ENCODE measurements at places on chromosomes 6 and 20. TPM values are rescaled to one million over a fixed set of nuclear protein-coding genes. Genes with fewer than 3 reads are reported as not detected.
A peak's percentile ranks its signal among the peaks of the same experiment; 100 is the strongest.

DNA sequence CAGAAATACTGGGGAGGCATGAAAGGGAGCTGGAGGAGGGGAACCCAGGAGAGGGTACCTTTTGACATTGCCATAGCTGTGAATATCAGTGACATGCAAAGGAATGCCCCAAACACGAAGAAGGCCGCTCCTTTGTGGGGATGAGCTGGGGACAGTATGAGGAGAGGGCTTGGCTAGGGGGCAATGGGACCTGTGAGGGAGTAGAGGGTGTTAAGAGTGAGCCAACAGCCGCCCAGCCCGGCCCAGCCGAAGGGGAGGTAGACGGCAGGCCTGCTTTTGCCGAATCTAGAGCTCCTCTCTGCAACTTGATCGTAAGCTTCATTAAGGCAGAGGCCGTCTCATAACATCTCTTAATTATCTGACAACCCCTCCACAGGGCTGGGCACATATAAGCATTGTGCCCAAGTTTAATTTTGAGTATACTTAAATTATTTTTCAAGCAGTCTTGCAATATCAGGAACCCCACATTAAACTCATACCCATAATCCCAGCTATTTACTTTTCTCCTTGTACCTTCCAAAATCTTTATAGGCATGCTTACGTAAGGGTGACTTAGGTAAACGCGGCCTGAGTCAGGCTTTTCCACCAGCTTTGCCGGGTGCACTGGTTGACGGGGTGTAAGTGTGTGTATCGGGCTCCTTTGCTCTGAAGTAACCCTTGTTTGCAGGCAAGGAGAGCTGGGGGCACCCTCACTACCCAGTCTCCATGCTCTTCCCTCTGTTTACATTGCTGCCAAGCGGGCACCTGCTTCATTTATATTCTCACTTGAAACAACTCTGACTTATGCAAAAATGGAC, 24.9 kb upstream of the VEGFA start:
- H3K27ac ChIP-seq, result no peak overlapping the region
- H3K4me1 ChIP-seq, result no peaks in the 10 kb centered on the region
- H3K4me3 ChIP-seq, result no peak overlapping the region
- H3K27me3 ChIP-seq, result peaks cover 9% of the 10 kb centered on the region
- no peaks in the 10 kb centered on the region for H3K36me3 ChIP-seq

Gene LRRN4
- total RNA-seq, result not detected

DNA sequence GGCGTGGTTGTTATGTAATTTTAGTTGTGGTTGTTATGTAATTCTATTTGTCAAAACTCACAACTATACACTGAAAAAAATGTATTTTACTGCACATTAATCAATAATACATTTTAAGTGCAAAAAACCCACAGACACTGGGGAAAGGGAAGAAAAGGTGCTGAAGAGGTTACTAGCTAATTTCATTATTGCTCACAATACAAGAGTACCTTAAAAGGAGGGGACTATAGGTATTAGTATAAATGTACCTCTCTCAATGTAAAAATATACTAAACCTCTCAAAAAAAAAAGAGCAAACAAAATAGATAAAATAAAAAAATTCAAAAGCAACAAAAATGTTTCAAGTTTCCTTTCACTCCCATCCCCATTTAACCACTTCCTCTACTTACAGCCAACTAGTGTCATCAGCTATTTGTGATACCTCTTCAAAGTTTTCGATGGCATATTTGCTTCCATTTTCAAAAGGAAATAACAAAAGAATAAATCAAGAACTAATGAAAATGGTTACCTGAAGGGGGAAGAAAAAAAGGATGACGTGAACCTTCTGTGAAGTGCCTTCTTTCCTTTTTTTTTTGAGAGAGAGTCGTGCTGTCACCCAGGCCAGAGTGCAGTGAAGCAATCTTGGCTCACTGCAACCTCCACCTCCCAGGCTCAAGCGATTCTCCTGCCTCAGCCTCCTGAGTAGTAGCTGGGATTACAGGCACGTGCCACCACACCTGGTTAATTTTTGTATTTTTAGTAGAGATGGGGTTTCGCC, 30.2 kb downstream of the RANBP9 start:
- peaks cover 39% of the 10 kb centered on the region for H3K4me1 ChIP-seq
- DNase-seq, result no peak
- no peaks in the 10 kb centered on the region for H3K27me3 ChIP-seq
- H3K27ac ChIP-seq, result peak overlapping the region; percentile 57

- DNase-seq, result no peak
- no peak overlapping the region for H3K27ac ChIP-seq
- H3K27me3 ChIP-seq, result no peaks in the 10 kb centered on the region
- no peaks in the 10 kb centered on the region for H3K4me1 ChIP-seq
- no peak overlapping the region for H3K4me3 ChIP-seq
- H3K36me3 ChIP-seq, result no peaks in the 10 kb centered on the region
These were observed 150.3 kb downstream of the GRIK2 start for GRCh38 chr6:101543796-101544195.

GRCh38 chr6:6455272-6455671, 133.2 kb upstream of the LY86 start:
- no peaks in the 10 kb centered on the region for H3K36me3 ChIP-seq
- H3K27ac ChIP-seq, result no peak overlapping the region
- DNase-seq, result no peak
- no peaks in the 10 kb centered on the region for H3K4me1 ChIP-seq

- H3K4me1 ChIP-seq, result no peaks in the 10 kb centered on the region
- H3K36me3 ChIP-seq, result peaks cover 33% of the 10 kb centered on the region
- H3K27me3 ChIP-seq, result no peaks in the 10 kb centered on the region
- H3K4me3 ChIP-seq, result no peak overlapping the region
These were observed 57.4 kb downstream of the PREP start for GRCh38 chr6:105345506-105345905.

DNA sequence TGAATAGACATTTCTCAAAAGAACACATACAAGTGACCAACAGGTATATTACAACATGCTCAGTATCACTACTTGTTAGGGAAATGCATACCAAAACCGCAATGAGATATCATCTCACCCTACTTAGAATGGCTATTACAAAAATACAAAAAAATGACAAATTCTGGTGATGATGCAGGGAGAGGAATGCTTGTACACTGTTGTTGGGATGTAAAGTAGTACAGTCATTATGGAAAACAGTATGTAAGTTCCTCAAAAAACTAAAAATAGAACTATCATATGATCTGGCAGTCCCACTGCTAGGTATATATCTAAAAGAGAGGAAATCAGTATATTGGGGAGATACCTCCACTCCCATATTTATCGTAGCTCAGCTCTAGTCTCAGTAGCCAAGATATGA, 10.9 kb upstream of the SLC17A5 start:
- H3K27ac ChIP-seq, result no peak overlapping the region
- no peaks in the 10 kb centered on the region for H3K36me3 ChIP-seq
- no peak overlapping the region for H3K4me3 ChIP-seq
- H3K27me3 ChIP-seq, result peaks cover 7% of the 10 kb centered on the region

Gene PHACTR3
- total RNA-seq, result not detected

GRCh38 chr6:3202999-3203696, 24.3 kb downstream of the TUBB2B start:
- DNase-seq, result no peak
- peaks cover 17% of the 10 kb centered on the region for H3K27me3 ChIP-seq
- H3K27ac ChIP-seq, result no peak overlapping the region
- H3K36me3 ChIP-seq, result no peaks in the 10 kb centered on the region
- peaks cover 19% of the 10 kb centered on the region for H3K4me1 ChIP-seq

- H3K27ac ChIP-seq, result no peak overlapping the region
- no peaks in the 10 kb centered on the region for H3K36me3 ChIP-seq
- H3K4me3 ChIP-seq, result no peak overlapping the region
These were observed 84.3 kb downstream of the ZHX3 start for GRCh38 chr20:41232973-41233926.

Gene WFDC2
- not detected for total RNA-seq

Gene FAM83B
- not detected for total RNA-seq

Gene SCGN
- not detected for total RNA-seq

- no peaks in the 10 kb centered on the region for H3K4me1 ChIP-seq
- H3K36me3 ChIP-seq, result peaks cover 1% of the 10 kb centered on the region
- no peak overlapping the region for H3K27ac ChIP-seq
- H3K27me3 ChIP-seq, result no peaks in the 10 kb centered on the region
These were observed 117.5 kb upstream of the SAMD5 start for GRCh38 chr6:147390909-147391536.

- H3K36me3 ChIP-seq, result no peaks in the 10 kb centered on the region
- H3K27ac ChIP-seq, result no peak overlapping the region
- peaks cover 2% of the 10 kb centered on the region for H3K27me3 ChIP-seq
- no peaks in the 10 kb centered on the region for H3K4me1 ChIP-seq
- H3K4me3 ChIP-seq, result no peak overlapping the region
These were observed 862.6 kb upstream of the MAN1A1 start for GRCh38 chr6:120211955-120212792.

DNA sequence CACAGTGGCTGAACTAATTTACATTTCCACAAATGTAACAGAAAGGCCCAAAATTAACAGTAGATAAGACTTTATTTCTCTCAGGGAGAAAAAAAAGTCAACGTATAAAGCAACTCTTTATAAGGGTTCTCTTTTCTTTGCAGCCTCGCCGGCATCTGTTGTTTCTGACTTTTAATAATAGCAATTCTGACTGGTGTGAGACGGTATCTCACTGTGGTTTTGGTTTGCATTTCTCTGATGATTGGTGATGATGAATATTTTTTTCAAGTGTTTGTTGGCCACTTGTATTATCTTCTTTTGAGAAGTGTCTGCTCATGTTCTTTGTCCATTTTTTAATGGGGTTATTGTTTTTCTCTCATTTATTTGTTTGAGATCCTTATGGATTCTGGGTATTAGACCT, 27.2 kb upstream of the FKBP1A start:
- H3K4me3 ChIP-seq, result no peak overlapping the region
- no peak overlapping the region for H3K27ac ChIP-seq
- DNase-seq, result no peak
- peaks cover 5% of the 10 kb centered on the region for H3K27me3 ChIP-seq
- peaks cover 14% of the 10 kb centered on the region for H3K4me1 ChIP-seq

- H3K4me1 ChIP-seq, result peaks cover 23% of the 10 kb centered on the region
- H3K4me3 ChIP-seq, result no peak overlapping the region
- H3K27me3 ChIP-seq, result peaks cover 2% of the 10 kb centered on the region
- H3K36me3 ChIP-seq, result peaks cover 5% of the 10 kb centered on the region
These were observed 24.8 kb downstream of the DUSP22 start for GRCh38 chr6:317060-317447.
